ENCODE measurements at places on chromosomes 2 and 18. TPM values are rescaled to one million over a fixed set of nuclear protein-coding genes. Genes with fewer than 3 reads are reported as not detected.

SMYD1 gene
- total RNA-seq: not detected

DNAJC5G gene
- not detected for total RNA-seq

ELOA2 gene
- not detected for total RNA-seq

TCF23 gene
- total RNA-seq: not detected

GBX2 gene
- total RNA-seq: 3.7 TPM

VSNL1 gene
- total RNA-seq: not detected

SERPINB13 gene
- total RNA-seq: not detected

FAM237A gene
- not detected for total RNA-seq

SETBP1 gene
- 0.58 TPM for total RNA-seq

FMNL2 gene
- 30.8 TPM for total RNA-seq

ALPG gene
- total RNA-seq: not detected

ABCG5 gene
- total RNA-seq: not detected

NYAP2 gene
- not detected for total RNA-seq

PAIP2B gene
- 0.34 TPM for total RNA-seq

MBOAT2 gene
- 30.8 TPM for total RNA-seq

ZNF385B gene
- not detected for total RNA-seq

SPP2 gene
- not detected for total RNA-seq

LIMS3 gene
- not detected for total RNA-seq

SCN2A gene
- not detected for total RNA-seq

CREG2 gene
- 9.7 TPM for total RNA-seq

PTH2R gene
- total RNA-seq: not detected

ASB18 gene
- not detected for total RNA-seq

FAM168B gene
- 89.0 TPM for total RNA-seq

SLC4A5 gene
- 0.40 TPM for total RNA-seq

Data from A549 treated with CpdA at 1 μM for 4 hours (cell line).